ENCODE measurements at places on chromosomes 16 and 17. TPM values are rescaled to one million over a fixed set of nuclear protein-coding genes. Genes with fewer than 3 reads are reported as not detected.

The KRTAP4-3 gene
- polyA plus RNA-seq: not detected

The OVCA2 gene
- polyA plus RNA-seq: 40.1 TPM

The CBFA2T3 gene
- polyA plus RNA-seq: 6.2 TPM

The RGS11 gene
- 6.9 TPM for polyA plus RNA-seq

The HEXIM2 gene
- polyA plus RNA-seq: 7.9 TPM

The NPIPB6 gene
- polyA plus RNA-seq: 0.81 TPM

The HBZ gene
- 0.47 TPM for polyA plus RNA-seq
